ENCODE measurements at places on chromosomes 11 and 22.
A peak's percentile ranks its signal among the peaks of the same experiment; 100 is the strongest.

DNA sequence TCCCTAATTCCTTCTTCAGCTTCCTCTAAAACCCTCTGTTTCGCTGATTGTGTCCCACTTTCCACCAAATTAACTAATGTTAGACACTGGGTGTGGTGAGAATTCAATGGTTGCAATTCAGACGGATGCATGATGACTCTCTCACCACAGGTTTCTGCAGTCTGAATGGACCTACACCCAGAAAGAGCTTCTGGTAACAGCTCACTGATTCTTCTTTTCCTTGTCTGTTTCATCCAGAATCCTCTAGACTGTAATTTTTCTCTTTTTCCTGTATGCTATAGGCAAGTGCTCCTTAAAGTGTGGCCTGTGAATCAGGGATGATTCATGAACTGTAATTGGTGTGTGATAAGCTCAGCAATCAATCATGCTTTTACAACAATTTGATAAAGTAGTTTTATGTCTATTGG lies 18.1 kb downstream of the MMP10 start:
- DNase-seq: no peak

DNA sequence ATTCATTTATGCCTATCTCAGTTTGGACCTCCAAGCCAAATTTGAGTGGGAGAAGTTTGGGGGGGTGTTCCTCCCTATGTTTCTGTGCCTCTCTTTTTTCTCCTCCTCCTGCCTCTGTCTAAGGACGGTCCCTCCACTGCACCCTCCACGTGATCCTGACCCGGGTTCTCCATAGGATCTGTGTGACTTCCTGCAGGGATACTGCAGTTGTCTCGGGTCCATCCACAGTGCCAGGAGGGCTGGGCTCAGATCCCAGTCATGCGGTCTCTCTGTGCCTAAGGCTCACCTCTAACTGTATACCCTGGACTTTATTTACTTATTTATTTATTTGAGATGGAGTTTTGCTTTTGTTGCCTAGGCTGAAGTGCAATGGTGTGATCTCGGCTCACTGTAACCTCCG lies 1354.5 kb downstream of the BRD1 start:
- DNase-seq: no peak

- no peak for DNase-seq
These were observed 32.6 kb upstream of the TOLLIP start for GRCh38 chr11:1341928-1342524.

DNA sequence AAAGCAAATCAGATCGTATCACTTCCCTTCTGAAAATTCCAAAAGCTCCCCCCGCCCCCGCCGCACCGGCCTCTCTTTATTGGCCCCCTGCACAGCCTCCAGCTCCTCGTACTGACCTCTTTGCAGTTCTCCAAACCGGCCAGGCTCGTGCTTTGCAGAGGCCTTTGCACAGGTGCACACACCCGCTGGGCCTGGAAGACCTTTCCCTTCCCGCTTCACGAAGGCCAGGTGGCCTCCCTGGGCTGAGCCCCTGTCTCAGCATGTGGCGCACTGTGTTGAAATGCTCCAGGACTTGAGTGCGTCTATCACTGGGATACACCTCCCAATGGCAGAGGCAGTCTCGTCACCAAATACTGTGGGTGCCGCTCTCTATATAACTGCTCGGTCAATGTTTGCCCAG lies 13.2 kb upstream of the ADA2 start:
- peak; percentile 66 for DNase-seq

GRCh38 chr11:103901656-103902055 lies 134.8 kb upstream of the DDI1 start:
- DNase-seq: no peak

DNA sequence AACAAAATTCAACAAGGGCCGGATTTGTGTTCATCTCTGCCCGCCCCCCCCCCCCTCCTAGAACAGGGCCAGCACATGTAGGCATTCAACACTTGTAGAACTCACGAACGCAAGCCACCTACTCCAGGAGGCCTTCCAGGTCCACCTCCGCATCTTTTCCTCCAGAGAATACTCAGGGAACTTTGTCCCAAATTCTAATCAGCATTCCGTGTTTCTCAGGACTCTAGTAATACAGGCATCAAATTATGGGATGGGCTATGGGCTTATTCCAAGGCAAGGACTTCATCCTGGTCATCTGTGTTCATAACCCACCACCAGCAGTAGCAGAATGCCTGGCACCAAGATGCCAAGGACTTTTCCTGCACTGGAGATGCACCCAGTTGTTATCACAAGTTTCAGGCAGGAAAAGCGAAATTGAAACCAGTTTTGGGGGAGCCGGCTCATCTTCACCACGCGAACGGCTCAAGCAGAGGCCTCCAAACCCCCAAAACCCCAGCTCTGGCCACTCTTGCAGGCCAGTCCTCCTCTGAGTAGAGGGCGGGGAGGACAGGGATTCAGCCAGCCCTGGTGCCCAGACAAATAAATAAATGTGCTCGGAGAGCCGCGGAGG lies 462 bp downstream of the UBE2L6 start:
- DNase-seq: no peak

- DNase-seq: no peak
These were observed 16.3 kb downstream of the OR2AG2 start for GRCh38 chr11:6755303-6755952.

DNA sequence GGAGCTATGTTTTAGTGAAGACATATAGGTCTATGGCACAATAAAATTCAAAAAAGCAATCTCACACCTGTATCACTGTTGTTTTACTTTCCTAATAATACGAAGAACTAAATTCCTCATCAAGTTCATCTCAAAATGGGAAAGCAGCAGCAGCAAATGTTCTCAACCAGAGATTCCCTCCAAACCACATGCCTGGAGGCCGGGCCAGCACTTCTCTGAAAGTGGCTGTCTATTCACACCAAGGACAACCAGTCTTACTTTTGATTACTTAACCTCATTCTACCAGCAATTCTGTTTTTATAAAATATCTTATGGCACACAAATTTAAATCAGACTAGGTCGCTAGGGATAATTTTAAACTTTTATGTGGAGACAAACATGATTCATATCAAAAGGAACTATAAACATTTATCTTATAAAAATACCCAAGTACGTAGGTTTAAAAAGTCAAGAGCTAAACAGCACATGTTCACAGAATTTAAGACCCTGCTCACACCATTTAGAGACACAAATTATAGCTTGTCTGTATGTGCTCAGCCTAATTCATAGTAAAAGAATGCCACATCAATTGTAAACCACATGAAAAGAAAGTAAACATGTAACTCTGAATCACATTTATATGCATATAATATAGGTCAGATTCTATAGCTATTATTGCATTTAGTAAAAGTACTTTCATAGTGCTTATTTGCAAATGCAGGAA lies 46.1 kb downstream of the RRAS2 start:
- DNase-seq: no peak

DNA sequence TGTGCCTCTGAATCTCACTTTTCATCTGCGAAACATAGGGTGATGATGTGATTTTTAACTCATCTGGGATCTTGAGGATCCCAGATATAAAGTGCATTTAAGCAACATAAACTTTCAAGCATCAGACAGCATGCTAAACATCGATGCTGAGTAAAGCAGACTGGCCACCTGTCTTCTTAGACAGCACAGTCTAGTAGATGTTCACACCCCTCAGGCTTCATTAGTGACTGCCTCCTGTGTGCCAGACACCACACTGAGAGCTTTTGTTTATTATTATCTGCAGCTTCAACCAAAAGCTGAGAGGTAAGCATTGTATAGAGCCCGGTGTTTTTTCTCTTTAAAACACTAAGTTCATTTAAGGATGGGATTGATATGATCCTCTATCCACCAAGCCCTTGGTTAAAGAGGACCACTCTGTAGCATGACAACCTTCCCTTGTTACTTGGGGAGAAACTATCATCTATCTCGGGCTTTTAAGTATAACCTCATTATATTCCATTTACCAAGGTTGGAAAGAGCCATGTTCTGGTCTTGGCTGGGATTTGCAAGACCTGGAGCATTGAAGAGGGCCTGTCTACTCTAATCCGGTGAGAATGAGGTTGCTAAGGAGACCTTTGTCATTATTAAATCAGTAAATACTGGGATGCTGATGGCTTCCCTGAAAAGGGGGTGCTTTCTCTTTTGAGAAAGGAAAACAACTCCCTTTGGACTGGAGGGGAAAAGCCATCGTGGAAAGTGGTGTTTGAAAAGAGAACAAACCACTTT lies 114.2 kb upstream of the SEZ6L start:
- DNase-seq: peak; percentile 68

GRCh38 chr22:17976121-17976520 lies 48.2 kb downstream of the MICAL3 start:
- no peak for DNase-seq

GRCh38 chr11:121656328-121657090 lies 203.7 kb upstream of the SORL1-AS1 start:
- no peak for DNase-seq

- DNase-seq: no peak
These were observed 118.5 kb downstream of the KCNQ1OT1 start for GRCh38 chr11:2581151-2581930.

GRCh38 chr11:61349189-61349751 lies 12.4 kb downstream of the CYB561A3 start:
- no peak for DNase-seq

DNA sequence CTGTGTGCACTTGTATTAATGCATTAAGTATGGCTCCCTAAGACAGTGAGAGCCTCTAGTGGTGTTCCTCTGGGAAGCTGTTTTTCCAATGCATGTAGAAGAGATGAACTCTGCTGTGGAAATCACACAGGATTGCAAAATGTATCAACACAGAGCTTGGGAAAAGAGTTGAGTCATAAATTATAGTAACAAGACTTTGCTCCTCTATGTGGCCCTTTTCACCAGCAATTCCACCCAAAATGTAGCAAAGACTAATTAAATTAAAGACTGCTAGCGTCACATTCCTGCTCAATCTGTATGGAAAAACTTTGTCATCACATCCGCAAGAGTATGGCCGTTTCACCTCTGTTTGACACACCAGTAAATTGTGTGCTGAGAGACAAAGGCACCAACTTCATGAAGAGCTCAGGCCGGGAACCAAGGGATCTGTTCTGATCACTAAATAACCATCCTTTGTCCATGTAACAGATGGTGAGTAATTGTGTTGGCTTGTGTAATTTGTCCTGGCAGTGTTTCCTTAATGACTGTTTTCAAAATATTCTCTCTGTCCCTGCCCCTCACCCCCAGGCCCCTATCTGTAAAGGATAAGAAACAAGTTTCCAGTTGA lies 209.2 kb upstream of the SORL1-AS1 start:
- no peak for DNase-seq

GRCh38 chr11:103317118-103317517 lies 207.9 kb downstream of the DYNC2H1 start:
- no peak for DNase-seq

DNA sequence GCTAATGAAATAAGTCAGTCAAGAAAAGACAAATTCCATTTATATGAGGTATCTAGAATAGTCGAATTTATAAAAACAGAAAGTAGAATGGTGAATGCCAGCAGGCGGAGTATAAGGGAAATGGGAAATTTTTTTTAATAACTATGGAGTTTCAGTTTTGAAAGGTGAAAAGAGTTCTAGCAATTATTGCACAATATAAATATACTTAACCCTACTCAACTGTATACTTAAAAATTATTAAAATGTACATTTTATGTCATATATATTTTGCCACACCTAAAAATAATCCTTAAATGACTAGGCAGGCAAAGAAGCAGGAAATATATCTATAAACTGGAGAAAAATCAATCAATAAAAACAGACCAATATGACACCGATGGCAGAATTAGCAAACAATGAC lies 196.5 kb upstream of the UBASH3B start:
- DNase-seq: no peak

DNA sequence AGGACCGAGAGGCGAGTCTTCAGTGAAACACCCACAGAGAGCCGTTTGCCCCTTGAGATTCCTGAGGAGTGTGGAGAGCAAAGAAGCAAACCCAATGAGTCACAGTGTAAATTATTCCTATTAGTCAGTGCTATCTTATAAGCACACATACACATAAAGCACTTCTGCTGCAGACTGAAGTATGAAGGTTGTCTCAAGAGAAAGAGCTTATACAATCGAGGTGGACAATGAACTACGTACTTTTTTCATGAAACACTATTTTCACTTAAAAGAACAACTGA lies 37.3 kb downstream of the GALNT18 start:
- DNase-seq: no peak

GRCh38 chr22:48736593-48737460 lies 1090.8 kb downstream of the BRD1 start:
- no peak for DNase-seq

DNA sequence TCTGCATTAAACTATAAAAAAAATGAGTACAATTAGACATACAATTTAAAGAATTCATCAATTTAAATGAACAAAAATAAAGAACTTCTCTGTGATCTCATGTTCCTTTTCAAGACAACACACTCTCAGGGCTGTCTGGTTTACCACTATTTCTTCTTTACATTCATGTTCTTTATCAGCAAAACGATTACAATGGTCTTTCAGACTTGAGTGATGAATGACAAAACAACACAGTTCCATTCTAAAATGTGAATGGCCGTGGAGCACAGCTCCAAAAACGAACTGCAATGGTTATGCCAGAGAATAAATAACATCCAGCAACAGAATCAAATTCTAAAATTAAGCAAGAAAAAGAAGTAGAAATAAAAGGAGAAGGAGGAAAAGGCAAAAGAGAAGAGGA lies 113.1 kb downstream of the CADM1 start:
- no peak for DNase-seq

GRCh38 chr11:2135648-2136201 lies 3.5 kb downstream of the IGF2 start:
- DNase-seq: no peak

Data from NCI-H1092 (cell line).